PC-9 (cell line): ENCODE measurements at places on chromosomes 5 and 9. TPM values are rescaled to one million over a fixed set of nuclear protein-coding genes. Genes with fewer than 3 reads are reported as not detected.
A peak's percentile ranks its signal among the peaks of the same experiment; 100 is the strongest.

DNA sequence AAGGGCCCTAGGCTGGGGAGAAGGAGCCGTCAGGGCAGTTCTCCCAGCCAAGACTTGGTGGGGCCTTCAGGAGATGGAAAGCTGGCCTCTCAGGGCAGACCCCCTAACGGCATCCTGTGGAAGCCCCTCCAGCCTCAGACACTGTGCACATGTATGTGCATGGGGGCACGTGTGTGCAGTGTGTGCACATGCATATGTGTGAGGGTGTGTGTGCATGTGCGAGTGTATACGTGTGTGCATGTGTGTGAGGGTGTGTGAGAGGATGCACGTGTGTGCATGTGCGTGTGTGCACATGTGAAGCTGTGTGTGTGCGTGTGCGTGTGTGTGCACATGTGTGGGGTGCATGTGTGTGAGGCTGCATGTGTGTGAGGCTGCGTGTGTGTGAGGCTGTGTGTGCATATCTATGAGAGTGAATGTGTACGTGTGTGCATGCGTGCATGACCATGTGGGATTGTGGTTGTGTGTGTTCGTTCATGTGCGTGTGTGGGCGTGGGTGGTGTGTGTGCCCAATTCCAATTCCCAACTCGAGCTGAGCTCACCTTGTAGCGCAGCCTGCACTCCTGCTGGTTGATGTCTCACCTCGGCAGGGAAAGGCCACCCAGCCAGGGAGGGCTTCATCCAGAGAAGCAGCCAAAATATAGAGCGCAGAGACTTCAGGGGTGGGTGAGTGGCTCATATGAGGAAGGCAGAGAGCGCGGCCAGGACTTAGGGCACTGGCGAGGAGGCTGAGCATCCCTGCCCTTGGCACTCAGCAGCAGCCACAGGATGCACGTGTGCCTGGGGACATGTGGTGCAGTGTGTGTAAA, 142.7 kb upstream of the PPP1R26 start:
- no peak for DNase-seq

DNA sequence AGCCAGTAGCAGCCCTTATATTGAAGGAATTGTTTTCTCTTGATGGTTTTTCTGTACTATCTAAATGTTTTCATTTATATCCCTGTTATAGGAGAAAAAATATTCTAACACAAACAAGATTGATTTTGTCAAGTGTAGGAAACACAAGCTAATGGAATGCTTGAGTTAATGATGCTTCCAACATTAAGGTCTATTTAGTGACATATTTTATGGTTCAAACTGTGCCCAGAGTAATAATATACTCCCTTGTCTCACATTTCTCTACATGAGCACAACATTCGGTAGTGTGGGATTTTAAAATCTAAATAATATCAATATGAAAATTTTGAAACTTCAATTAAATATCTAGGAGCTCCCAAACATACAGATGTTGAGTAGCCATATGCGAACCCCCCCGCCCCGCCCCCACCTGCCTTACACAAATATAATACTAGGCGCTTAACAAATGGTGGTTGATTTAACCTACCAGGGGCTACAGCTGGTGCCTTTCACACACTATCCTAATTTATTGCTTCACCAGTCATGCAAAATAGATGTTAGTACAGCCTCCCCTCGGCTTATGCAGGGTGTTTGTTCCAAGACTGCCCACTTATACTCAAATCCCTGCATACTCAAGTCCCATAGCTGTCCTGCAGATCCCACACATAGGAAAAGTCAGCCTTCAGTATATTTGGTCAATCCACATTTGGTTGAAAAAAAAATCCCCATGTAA, 124.1 kb upstream of the ACO1 start:
- DNase-seq, result no peak

DNA sequence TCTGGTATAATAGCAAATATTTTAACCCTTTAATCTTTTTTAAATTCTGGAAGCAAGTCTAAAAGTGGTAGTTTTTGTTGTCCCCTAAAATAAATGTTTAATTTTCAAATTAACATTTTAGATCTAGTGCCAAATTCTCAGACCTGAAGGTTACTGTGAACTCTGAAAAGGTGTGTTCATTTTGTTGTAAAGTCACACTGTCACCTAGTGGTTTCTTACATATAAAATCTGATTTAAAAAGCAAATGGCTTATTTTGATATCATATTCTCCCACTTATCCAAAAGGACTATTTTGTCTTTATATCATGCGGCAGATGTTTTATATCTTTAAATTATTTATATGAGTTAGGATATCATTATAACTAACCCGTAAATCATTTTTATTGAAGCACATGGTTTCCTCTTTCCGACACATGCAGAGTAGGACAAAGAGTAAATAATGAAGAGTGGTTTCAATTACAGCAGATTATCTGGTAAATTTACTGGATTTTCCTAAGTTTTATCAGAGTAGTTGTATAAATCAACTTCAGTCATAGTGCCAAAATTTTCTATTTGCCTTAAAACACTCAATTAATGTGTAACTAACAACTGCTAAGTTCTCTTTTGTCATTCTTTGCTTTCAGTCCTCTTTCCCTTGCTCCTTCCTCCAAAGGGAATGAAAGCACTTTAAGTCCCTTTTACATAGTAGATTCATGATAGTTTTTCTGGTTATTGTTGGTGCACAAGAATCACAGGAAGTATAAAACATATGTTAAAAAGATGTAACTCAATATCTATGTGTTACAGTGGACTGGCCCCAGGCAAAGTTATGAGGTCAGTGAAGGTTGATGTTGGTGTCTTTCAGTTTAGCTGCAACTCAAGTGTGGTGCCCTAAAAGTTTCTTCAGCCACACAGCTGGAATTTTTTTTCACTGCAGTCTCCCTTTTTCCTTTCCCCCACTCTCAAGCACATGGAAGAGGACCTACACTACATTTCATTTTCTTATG, 189.6 kb downstream of the COX7C start:
- DNase-seq, result no peak

DNA sequence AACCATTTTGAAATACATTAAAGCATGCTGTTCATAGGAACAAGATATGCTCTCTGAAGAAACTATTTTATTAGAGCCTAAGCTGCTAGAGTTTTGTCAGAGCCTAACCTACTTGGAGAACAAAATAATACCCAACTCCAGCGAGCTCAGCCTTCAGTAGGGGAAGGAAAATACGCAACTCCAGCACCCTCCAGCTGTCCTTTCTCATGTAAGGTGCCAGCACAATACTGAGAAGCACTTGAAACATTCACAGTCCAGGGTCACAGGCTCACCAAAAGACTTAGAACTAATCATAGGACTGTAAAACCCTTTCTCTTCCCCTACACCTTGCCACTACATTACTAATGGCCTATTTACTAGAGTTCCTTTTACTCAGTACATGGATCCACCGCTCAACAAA, 18.9 kb downstream of the DPYSL3 start:
- DNase-seq, result no peak

- DNase-seq, result no peak
Measured at GRCh38 chr5:127813633-127814587, 110.7 kb downstream of the CCDC192 start.

The RLN2 gene
- total RNA-seq, result 1.2 and 2.9 TPM in 2 replicates

The ST8SIA4 gene
- 2.1 and 2.4 TPM in 2 replicates for total RNA-seq

- DNase-seq, result peak; percentile 35
Measured at GRCh38 chr5:172870291-172870714, 36.3 kb downstream of the ERGIC1 start.

- DNase-seq, result no peak
Measured at GRCh38 chr5:149289301-149289700, 17.6 kb downstream of the AFAP1L1 start.

DNA sequence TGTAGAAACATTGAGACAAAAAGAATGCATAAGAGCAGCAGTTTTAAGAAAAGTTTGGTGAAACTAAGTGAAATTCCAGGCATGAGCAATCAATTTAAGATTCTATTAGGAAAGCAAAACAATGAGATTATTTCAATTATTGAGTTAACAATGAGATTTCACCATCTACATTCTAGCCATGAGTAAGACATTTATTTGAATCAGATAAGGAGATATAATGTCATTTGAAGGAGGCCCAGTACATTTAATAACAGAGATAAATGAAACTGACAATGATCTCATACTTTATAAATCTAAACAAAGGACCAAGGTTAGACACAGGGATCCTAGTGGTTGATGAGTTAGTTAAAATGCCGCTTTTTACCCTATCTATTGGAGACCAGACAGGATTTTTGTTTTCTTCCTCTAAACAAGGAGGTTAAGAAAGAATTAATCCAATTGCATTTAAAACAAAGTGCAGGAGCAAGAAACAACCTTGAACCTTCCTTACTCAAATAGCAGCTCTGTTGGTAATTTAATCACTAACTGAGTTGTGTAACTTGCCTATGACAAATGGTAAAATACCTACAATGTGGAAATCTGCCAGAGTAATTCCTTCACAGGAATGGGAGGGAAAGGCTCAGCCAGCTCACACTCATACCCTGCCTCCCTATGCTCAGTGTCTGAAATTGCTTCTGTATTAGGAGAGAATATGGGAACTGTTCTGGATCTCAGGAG, 103.5 kb upstream of the NR3C1 start:
- DNase-seq, result peak; percentile 93

- DNase-seq, result no peak
Measured at GRCh38 chr5:13186177-13186576, 758.3 kb downstream of the DNAH5 start.

The SLC34A1 gene
- 0.28 TPM in 1 of 2 replicates, not detected in the other for total RNA-seq

The ELAVL2 gene
- total RNA-seq, result not detected in 2 replicates

DNA sequence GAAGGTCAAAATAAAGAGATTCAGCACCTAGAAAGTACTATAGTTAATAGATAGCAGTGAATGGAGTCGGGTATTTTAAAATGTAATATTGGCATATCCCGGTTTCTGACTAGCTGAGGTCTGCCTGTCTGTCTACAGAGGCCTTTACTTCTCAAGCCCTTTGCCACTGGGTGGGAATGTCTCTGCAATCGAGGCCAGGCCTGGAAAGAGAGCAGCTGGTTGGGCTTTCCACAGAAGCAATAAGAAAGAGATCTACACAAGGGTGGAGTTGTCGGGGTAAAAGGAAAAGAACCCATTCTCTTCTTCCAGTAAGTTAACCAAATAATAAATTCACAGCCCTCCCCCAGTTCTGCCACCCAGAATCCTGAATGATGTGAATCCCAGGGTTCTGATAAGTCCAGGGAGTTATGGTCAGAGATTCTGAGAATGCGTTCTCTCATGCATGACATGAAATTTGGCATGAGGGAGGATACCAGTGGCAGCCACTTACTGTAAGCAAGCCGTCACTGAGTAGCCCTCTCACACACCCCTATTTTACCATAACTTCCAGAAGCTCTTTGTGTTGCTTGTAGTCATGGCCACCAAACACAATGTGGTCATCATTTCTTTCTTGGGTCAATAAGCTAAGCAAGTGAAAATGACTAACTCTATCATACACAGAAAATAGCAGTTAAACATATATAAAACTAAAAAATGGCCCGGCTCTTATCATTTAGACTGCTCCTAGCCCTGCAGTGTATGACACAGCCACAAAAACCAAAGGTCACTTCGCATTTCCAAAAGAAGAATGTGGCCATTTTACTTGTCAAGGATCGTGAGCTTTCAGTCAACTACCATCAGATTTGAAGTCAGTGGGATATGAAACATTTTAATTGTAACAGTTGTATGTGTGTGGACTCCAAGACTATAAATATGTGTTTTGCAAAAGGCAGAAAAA, 185.0 kb downstream of the GLIS3 start:
- DNase-seq, result no peak

DNA sequence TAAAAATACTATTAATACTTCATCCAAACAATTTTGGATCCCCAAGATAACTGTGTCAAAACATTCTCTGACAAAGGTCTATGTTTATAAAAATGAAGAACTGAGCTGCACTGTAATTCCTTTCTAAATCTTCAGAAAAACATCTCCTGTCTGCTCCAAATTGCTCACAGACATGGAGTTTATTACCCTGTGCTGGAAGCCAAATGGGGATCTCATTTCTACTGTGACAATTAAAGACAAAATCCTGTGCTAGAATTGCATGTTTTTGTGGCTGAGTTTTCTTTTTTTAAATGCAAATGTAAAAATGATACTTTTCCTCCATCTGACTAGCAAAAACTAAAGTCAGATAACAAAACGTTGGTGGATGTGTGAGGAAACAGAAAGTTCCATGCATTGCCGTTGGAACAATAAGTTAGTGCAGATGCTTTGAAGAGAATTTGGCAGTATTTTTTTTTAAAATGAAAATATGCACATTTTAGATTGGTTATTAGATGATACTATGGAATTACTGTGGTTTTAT, 93.5 kb downstream of the GNA14 start:
- DNase-seq, result no peak

GRCh38 chr5:68260467-68260866, 44.9 kb downstream of the PIK3R1 start:
- DNase-seq, result no peak

DNA sequence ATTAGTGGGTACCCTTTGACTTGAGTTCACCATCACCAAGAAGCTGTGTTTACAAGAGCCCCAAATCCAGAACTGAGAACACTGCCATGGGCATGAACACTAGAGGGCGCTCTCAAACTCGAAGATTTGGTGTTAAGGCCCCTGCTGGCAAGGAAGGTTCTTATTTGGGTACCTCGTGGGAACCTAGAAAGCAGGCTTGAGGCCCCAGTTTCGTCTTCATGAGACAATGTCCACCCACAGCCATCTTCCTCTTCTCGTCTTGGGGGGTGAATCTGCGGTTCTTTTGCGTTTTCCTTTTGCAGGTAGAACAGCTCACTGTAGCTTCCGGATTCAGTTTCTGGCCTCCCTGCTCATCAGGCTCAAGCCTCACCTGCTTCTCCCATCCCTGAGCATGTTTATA, 184.0 kb downstream of the SEMA5A start:
- peak; percentile 49 for DNase-seq

The EGR1 gene
- 24.7 and 31.0 TPM in 2 replicates for total RNA-seq
